Stimulated activated CD4-positive, alpha-beta T cell treated with anti-CD3 and anti-CD28 coated beads, Interleukin-1b, Interleukin-23, amount 100 ng/mL, for 1 hour (primary cell): ENCODE measurements at places on chromosomes 5 and 9.

DNA sequence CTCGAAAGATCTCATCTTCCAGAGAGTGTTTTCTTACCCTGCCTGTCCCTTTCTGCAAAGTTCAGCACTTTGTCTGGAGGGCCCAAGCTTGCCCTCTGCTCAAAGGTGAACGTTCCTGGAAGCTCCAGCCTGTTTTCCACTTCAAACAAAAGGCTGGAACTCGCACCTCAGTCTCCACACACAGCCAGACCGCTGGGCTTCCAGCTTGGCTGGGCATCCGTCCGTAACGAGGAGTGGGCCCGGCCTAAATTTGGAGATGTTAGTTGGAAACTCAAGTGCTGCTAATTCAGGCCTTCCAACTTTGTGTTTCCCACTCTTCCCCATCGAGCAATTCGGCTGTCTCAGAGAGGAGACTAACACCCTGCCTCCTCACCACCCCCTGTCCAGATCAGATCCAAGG is 35.1 kb downstream of the FGF18 start:
- DNase-seq = no peak

DNA sequence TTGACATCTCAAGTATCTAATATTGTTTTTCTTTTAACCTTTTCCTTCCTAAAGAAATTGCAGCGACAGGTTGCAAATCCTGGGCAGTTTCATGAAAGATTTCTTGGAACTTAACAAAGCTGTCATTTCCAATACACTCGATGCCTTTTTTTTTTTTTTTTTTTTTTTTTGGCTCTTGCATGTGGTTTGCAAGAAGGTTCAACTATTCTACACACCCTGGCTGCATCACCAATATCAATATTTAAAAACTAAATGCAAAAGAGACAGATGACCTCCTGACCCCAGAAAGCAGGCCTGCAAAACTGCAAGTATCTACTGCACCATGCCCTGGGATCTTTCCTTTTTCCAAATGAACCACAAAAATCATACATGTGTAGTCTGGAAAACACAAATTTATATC is 4.4 kb upstream of the NFIB start:
- DNase-seq = no peak

DNA sequence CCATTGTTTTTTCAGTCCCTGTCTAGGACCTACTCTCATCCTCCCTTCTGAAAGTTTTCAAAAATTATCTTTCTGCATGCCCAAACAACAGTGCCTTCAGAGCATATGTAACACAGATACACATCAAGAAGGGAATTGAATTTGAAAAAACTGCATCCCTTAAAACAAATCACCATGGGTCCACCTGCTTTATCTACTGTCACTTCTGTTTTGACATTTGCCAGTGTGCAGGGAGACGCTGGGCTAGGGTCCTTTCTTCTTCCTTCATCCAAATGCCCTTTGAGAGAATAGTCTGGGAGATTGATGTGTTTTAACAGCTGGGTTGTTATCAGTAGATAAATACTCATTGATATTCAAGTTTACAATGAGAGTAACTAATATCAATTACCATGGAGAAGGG is 1630.1 kb downstream of the MAT2B start:
- no peak for DNase-seq

- DNase-seq = no peak
Measured at GRCh38 chr9:127109212-127109711, 13.2 kb downstream of the ANGPTL2 start.

DNA sequence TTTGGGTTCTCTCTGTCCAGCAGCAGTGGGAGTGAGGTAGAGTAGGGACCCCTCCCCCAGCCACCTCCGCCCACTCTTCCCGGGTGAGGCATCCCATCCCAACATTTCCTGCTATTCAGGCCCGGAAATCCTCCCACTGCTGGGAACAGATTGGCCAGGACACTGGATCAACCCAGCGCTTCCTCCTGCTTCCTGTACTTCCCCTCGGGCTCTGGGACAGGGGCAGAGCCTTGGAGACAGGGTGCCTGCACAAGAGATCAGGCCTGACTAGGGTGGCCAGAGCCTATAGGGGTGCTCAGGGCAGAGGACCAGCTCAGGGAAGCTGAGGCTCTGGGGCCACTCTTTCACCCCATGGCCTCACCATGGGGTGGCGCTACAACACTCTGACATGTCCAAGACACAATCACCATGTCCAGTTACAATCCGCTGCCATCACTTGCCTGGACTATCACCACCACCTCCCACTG is 14.5 kb downstream of the SH2D3C start:
- DNase-seq = no peak

DNA sequence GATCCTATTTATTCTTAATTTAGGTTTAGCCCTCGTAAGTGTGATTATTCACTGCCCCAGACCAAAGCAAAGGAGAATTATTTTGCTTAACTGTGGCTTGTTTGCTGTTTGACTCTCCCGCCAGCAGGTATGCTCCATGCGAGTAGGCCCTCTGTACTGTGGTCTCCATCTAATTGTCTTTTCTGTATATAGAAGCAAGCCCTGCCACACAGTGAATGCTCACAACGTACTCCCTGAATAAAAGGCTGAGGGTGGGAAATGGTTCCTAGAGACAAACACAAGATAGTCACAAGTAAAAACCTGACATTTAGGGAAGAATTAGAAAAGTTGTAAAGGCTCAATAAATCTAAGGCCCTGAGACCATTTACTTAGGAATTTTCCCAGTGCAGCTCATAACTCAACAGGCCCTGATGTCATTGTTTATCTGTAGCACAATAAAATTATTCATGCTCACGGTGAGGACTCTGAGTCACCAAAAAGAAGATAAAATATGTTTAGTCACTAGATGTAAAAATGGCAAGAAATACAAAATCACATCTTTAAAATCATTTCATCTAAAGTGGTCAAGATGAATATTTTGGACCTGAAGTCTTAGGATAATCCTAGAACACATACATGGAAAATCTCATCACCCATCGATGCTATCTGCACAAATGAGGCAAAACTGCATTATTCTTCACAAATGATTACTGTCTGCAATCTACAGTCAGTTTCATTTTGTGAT is 473.2 kb downstream of the ENC1 start:
- DNase-seq = no peak

- no peak for DNase-seq
Measured at GRCh38 chr5:178642351-178642909, 15.6 kb upstream of the CLK4 start.

GRCh38 chr5:134175921-134176510 is 734 bp downstream of the SKP1 start:
- no peak for DNase-seq

- no peak for DNase-seq
Measured at GRCh38 chr5:45385321-45386058, 310.7 kb downstream of the HCN1 start.

- no peak for DNase-seq
Measured at GRCh38 chr5:4772591-4772990, 367.5 kb upstream of the ADAMTS16 start.

GRCh38 chr9:5438301-5439162 is 807 bp upstream of the PLGRKT start:
- DNase-seq = peak; percentile 11

GRCh38 chr9:7676609-7677156 is 122.9 kb downstream of the DMAC1 start:
- no peak for DNase-seq

GRCh38 chr5:8829323-8830029 is 716.4 kb downstream of the SEMA5A start:
- no peak for DNase-seq

DNA sequence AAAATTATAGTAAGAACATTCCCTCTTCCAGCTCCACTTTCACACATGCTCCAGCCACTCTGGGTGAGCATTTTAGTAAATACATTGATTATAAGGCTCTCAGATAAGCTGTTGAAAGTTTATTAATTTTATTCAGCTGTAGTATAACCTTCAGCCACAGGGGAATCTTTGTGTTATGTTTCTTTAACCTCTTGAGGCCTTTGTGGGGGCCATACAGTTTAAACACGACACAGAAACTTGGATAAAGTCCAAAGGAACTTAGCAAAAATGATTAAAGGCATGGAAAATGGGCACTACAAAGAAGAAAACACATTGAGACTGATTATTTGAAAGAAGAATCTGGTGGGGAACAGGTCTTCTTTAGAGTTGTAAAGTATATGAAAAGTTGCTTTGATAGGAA is 70.2 kb downstream of the AOPEP start:
- DNase-seq = no peak

GRCh38 chr5:6768590-6769230 is 55.5 kb downstream of the TENT4A start:
- no peak for DNase-seq

- DNase-seq = no peak
Measured at GRCh38 chr5:146047396-146047795, 58.0 kb downstream of the PLAC8L1 start.

GRCh38 chr9:15722888-15723287 is 170.0 kb downstream of the CCDC171 start:
- no peak for DNase-seq

- no peak for DNase-seq
Measured at GRCh38 chr5:111394586-111394985, 117.7 kb downstream of the STARD4 start.

DNA sequence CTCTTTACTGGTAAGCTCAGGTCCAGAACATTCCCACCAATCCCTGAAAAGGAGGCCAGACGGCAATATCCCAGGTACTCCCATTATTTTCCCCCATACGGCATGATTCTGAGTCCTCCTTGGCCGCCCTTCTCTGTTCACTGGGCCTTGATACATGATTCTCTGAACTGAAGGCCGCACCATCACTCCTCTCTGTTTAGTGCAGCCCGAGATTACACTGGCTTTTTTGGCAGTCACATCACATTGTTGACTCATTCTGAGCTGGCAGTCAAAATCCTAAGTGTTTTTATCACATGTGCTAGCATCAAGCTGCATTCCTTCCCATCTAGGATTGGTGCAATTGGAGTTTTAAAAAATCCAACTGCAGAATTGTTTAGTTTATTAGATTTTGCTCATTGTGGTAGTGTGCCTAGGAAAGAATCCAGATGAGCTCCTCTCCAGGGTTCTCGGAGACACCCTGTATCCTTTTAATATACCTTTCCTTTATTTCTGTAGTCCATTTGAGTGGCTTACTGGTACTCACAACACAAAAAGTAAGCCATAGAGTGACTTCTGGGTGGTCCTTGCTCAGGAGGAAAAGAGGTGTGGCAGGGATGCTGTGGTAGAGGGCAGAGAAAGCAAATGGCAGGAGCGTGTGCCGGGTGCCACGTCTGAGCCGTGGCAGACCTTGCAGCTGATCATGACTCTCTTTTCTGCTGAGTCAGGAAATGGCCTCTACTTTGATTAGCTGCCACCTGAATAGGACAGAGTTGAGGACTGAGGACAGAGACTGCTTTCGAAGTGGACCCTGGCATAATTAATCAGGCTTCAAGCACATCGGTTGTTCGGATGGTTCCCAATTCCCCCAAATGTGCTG is 121.1 kb upstream of the IL12B start:
- no peak for DNase-seq

- no peak for DNase-seq
Measured at GRCh38 chr9:18319918-18320445, 154.0 kb upstream of the ADAMTSL1 start.

GRCh38 chr5:141040093-141040770 is 10.9 kb upstream of the PCDHB1 start:
- DNase-seq = no peak

GRCh38 chr9:96771124-96771523 is 6.8 kb downstream of the ZNF510 start:
- no peak for DNase-seq

- no peak for DNase-seq
Measured at GRCh38 chr9:125679597-125680189, 27.3 kb downstream of the MAPKAP1 start.

DNA sequence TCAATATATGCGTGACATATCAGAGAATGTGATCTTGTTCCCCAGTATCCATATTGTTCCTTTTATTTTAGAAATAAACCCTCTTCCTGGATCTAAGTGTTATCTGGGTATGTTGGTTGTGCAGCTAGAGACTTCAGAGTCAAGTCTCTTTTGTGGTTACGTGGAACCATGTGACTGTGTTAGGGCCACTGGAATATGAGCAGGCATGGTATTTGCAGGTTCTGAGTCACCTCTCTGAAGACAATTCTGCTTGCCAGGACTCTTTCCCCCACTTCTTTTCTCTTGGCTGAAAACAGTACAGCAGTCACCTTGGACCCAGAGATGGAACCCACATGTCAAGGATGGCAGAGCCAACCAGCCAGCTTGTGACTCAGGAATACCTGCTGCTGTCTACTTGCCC is 59.7 kb downstream of the ATP10B start:
- DNase-seq = no peak

DNA sequence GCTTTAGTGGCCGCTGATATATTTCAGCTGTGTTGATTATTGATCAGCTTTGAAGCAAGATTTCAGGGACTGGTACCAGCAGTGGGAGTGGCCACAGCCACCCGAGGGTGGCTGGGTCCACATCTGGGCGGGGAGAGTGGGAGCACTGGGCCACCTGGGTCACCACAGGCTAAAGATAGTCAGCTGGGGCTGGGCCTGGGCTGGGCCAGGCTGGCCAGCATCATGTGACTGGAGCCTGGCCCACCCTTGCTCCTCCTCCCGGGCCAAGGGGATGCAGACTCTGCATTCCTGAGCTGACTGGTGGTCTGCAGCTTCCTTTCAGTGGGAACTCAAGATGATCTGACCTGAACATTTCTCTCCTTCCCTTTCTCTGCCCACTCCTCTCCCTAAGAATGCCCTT is 27.1 kb downstream of the LARP1 start:
- DNase-seq = no peak

- DNase-seq = no peak
Measured at GRCh38 chr9:130896233-130897014, at the start of gene QRFP. QRFP (minus strand) TSS chr9:130896812; CDS start chr9:130893838, 2,974 bp downstream.

GRCh38 chr9:123129423-123129822 is 96.0 kb downstream of the GPR21 start:
- no peak for DNase-seq

DNA sequence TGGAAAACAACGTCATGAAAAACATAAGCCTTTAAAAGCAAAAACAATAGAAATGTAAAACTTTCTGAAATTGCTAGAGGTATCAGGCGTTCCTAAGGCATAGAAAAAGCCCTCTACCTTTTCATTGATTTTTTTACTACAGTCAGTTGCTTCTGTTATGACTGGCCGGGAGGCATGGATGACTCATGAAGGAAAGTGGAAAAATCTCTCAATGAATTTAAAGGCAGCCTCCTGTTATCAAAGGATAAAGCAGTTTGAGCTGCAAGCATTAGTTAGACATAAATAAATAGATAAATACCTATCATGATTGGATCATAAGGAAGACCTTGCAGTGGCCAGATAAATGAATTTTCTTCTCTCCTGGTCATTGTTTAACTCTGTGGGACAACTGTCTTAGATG is 281.6 kb downstream of the MAST4 start:
- DNase-seq = no peak

DNA sequence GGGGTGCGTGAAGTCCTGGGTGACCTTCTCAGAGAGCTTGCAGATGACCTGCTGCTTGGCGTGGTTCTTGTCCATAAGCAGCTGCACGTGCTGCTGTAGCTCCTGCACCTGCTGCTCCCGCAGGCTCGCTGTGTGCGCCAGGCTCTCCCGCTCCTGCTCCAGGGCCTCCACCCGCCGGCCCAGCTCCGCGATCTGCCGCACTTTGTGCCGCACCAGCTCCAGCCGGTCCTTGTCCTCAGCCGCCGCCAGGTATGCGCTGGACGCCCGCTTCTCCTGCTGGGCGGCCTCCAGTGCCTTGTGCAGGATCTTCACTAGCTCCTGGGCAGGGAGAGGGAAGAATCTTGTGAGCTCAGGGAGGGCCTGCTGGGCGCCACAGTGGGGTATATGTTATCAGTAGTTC is 28.5 kb upstream of the CORO2A start:
- no peak for DNase-seq

- DNase-seq = no peak
Measured at GRCh38 chr9:36560771-36561170, 11.9 kb upstream of the MELK start.

GRCh38 chr9:91775011-91775707 is 174.9 kb downstream of the ROR2 start:
- DNase-seq = peak; percentile 37
